Osteocyte (in vitro differentiated cells): ENCODE measurements at places on chromosomes 1 and 21. TPM values are rescaled to one million over a fixed set of nuclear protein-coding genes. Genes with fewer than 3 reads are reported as not detected.
A peak's percentile ranks its signal among the peaks of the same experiment; 100 is the strongest.

Gene CAPN2
- 271 and 278 TPM in 2 replicates for total RNA-seq

Gene SLAMF8
- not detected in 2 replicates for total RNA-seq

Gene ACBD3
- total RNA-seq = 48.0 and 48.5 TPM in 2 replicates

Gene TMEM82
- not detected in 2 replicates for total RNA-seq

DNA sequence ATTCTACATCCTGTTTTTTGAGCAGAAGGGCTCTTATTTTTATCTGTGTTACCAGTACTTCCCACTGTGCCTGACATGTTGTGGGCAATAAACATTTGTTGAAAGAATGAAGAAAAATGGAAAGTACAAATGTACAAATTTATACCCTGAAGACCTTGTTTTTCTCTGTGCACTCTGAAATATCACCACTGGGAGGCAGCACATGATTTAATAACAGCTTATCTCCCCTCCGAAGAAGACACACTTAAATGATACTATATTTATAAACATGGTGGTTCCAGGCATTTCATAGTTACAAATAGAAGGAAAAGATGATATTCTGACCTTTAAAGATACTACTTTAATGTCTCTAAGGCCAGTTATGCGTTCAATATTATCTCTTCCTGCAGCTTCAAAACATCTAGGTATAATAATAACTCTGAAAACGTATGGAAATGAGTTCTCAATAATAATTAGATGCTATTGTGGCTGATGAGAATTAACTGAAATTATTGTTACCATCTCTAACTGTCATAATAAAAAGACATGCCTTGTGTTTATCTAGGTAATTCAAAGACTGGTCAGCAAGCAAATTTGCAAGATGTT lies 12.8 kb downstream of the DYNLT5 start:
- DNase-seq = no peak
- H3K4me3 ChIP-seq = no peak overlapping the region
- H3K36me3 ChIP-seq = no peaks in the 10 kb centered on the region
- no peaks in the 10 kb centered on the region for H3K4me1 ChIP-seq
- no peaks in the 10 kb centered on the region for H3K27me3 ChIP-seq

DNA sequence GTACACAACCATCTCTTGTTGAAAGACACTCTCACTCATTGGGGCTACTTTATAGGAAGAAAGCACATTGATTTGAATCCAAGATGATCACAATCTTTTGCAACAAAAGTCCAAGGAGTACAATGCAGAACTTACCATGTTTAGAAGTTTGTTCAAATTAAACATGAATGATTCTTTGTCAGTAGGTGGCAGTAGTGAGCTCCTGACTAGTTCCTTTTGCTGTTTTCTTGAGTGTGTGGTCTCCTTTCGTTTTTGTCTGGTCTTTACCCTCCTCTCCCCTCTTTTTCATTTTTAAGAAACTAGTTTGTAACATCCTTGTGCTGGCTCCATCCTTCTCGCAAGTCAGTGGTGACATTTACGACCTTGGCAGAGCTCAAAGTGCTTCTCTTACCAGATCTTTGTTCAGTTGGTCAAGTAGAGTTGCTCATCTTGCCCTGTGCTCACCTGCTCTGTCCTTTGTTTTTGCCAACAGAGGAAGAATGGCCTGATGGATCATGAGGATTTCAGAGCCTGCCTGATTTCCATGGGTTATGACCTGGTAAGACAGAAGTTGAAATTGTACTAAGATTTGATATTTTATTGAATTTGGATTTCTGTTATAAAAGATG lies 35.7 kb upstream of the MTR start:
- H3K27ac ChIP-seq = no peak overlapping the region
- no peak for DNase-seq
- no peak overlapping the region for H3K4me3 ChIP-seq
- H3K4me1 ChIP-seq = peaks cover 2% of the 10 kb centered on the region
- H3K27me3 ChIP-seq = peaks cover 8% of the 10 kb centered on the region

DNA sequence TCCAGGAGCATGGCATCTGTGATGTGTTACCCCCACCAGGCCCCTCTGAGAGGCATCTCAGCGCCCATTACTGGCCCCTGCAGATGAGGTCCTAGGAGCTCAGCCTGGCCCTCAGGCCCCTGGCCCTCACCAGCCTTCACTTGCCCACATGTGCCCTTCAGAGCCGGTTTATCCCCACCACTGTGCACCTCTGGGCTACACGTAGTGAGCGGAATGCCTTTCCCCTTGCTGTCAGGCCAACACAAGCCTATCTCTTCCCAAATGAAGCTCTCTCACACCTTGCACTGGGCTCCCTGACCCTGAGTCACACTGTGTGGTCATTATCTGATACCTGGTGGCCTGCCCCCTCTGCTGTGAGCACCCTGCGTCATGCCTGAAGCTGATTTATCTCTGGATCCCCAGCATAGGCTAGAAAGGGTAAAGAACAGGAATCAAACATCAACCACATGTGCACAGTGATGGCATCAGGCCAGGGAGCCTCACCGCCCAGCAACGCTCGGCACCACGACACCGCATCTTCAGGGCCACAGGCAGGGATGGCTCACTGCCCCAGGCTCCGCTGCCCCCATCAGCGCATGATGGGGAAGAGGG lies 49.1 kb downstream of the GLIS1 start:
- peak overlapping the region; percentile 95 for H3K27ac ChIP-seq
- H3K36me3 ChIP-seq = peaks cover 2% of the 10 kb centered on the region
- no peak for DNase-seq
- no peaks in the 10 kb centered on the region for H3K27me3 ChIP-seq

- DNase-seq = no peak
- H3K36me3 ChIP-seq = no peaks in the 10 kb centered on the region
- no peak overlapping the region for H3K4me3 ChIP-seq
- H3K4me1 ChIP-seq = peaks cover 11% of the 10 kb centered on the region
Measured at GRCh38 chr21:35579520-35580293, 480.6 kb downstream of the SETD4 start.

GRCh38 chr1:94992161-94992560 lies 65.3 kb upstream of the CNN3 start:
- no peaks in the 10 kb centered on the region for H3K36me3 ChIP-seq
- H3K4me1 ChIP-seq = peaks cover 24% of the 10 kb centered on the region
- H3K4me3 ChIP-seq = no peak overlapping the region
- no peak overlapping the region for H3K27ac ChIP-seq
- no peak for DNase-seq
- no peaks in the 10 kb centered on the region for H3K27me3 ChIP-seq

DNA sequence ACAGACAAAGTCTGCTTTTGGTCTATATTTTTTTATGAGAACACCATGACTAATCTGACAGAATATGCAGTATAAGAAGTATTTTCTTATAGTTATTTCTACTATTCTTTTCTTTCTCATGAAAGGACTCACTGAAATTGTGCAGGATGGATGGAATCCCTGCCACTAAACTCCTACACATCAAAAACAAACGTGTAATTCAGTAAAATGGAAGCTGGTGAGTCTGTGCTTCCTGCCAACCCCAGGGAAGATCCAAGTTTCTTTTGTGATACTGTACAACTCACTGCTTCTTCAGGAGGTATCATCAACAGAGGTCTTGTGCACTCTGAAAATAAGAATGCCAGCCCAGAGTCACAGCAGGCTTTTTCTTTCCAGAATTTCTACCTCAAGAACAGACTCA lies 241.2 kb downstream of the MRPL39 start:
- H3K27me3 ChIP-seq = no peaks in the 10 kb centered on the region
- DNase-seq = no peak
- H3K27ac ChIP-seq = no peak overlapping the region
- peaks cover 9% of the 10 kb centered on the region for H3K4me1 ChIP-seq
- no peaks in the 10 kb centered on the region for H3K36me3 ChIP-seq

- no peak overlapping the region for H3K27ac ChIP-seq
- H3K4me1 ChIP-seq = peaks cover 3% of the 10 kb centered on the region
- DNase-seq = peak; percentile 49
- peaks cover 25% of the 10 kb centered on the region for H3K27me3 ChIP-seq
- no peak overlapping the region for H3K4me3 ChIP-seq
- H3K36me3 ChIP-seq = no peaks in the 10 kb centered on the region
Measured at GRCh38 chr1:162391790-162392563, 10.4 kb downstream of the C1orf226 start.

GRCh38 chr1:84298684-84299535 lies 2.6 kb upstream of the SAMD13 start:
- peak overlapping the region; percentile 91 for H3K4me3 ChIP-seq
- DNase-seq = no peak
- peaks cover 34% of the 10 kb centered on the region for H3K4me1 ChIP-seq
- H3K36me3 ChIP-seq = peaks cover 2% of the 10 kb centered on the region
- peak overlapping the region; percentile 67 for H3K27ac ChIP-seq
- H3K27me3 ChIP-seq = no peaks in the 10 kb centered on the region

DNA sequence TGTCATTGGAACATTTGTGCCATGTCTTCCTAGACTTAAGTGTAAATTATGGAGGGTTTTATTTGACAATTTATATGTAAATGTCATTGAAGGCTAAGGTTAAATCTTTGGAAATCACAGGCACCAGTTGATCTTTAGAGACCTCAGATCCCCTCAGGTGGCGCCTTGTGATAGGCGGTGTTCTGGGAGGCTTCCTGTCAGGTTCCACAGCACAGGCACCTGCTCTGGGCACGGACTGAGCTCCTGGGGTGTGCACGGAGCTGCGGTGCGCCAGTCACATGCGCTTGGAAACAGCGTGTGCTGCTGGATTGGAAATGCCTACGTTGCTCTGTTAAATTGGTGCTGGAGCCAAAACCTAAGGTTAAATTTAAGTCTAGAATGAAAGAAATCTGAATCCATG lies 12.1 kb downstream of the CD46 start:
- no peak overlapping the region for H3K4me3 ChIP-seq
- no peaks in the 10 kb centered on the region for H3K27me3 ChIP-seq
- no peak overlapping the region for H3K27ac ChIP-seq
- DNase-seq = no peak
- peaks cover 54% of the 10 kb centered on the region for H3K36me3 ChIP-seq

- peaks cover 3% of the 10 kb centered on the region for H3K27me3 ChIP-seq
- H3K27ac ChIP-seq = no peak overlapping the region
- no peak for DNase-seq
- no peaks in the 10 kb centered on the region for H3K36me3 ChIP-seq
- no peak overlapping the region for H3K4me3 ChIP-seq
- H3K4me1 ChIP-seq = peaks cover 2% of the 10 kb centered on the region
Measured at GRCh38 chr21:25409978-25410377, 197.3 kb downstream of the MRPL39 start.

GRCh38 chr1:167273027-167273800 lies 52.5 kb downstream of the POU2F1 start:
- H3K27ac ChIP-seq = no peak overlapping the region
- no peaks in the 10 kb centered on the region for H3K27me3 ChIP-seq
- H3K4me1 ChIP-seq = peaks cover 31% of the 10 kb centered on the region

- peak within 1 kb of the TSS; percentile 59 for H3K27ac ChIP-seq
- peak; percentile 94 for DNase-seq
- H3K4me1 ChIP-seq = peaks cover 43% of the 10 kb centered on the region
- H3K4me3 ChIP-seq = peak within 1 kb of the TSS; percentile 81
Measured at GRCh38 chr1:1777950-1778662, at the start of gene NADK. Gene NADK (minus strand): TSS chr1:1778470. CDS start chr1:1765406, 13,064 bp downstream.

GRCh38 chr1:192573499-192573898 lies 2.1 kb upstream of the RGS1 start:
- no peak for DNase-seq
- no peaks in the 10 kb centered on the region for H3K4me1 ChIP-seq
- peaks cover 5% of the 10 kb centered on the region for H3K36me3 ChIP-seq
- H3K27ac ChIP-seq = no peak overlapping the region

- no peaks in the 10 kb centered on the region for H3K36me3 ChIP-seq
- peak overlapping the region; percentile 31 for H3K27ac ChIP-seq
- no peaks in the 10 kb centered on the region for H3K27me3 ChIP-seq
Measured at GRCh38 chr1:65258106-65258505, 51.2 kb upstream of the DNAJC6 start.

- H3K4me3 ChIP-seq = no peak overlapping the region
- H3K36me3 ChIP-seq = no peaks in the 10 kb centered on the region
- H3K4me1 ChIP-seq = no peaks in the 10 kb centered on the region
- H3K27ac ChIP-seq = no peak overlapping the region
- peaks cover 10% of the 10 kb centered on the region for H3K27me3 ChIP-seq
- no peak for DNase-seq
Measured at GRCh38 chr1:236371083-236371482, 23.0 kb upstream of the EDARADD start.

DNA sequence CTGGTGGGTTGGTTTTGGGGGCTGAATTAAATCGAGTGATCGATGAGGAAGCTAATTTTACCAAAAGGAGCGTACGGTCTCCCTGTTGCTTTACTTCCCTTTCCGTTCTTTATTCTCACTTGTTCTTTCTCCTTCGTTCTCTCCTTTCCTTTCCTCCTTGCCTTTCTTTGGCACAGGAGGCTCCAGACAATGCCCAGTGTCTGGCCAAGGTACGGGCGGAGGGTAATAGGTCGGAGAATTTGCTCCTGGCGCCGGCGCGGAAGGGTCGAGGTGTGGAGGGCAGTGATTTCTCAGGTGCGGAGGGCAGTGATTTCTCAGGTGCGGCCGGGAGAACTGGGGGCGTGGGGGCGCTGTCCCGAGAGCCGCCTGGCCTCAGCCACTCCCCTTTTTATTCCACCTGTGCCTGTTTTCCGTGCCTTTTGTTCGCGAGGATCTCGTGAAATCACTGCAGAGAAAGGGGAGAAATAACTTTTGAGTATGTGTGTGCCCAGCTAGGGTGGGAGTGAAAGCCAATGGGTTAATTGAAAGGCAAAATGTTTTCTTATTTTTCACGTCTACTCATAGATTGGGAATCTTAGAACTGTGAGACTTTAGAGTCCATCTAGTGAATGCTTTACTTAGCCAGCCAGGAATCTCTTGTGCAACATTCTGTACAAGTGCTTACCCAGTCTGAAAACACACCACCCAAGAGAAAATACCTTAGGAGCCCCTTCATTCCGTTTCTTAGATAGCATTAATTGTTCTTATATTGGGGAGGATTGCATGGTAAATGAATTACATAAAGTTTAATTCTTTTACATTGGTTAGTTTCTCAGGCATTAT lies 1.3 kb downstream of the FNBP1L start:
- H3K4me3 ChIP-seq = peak overlapping the region; percentile 96
- peak overlapping the region; percentile 84 for H3K27ac ChIP-seq
- no peak for DNase-seq
- no peaks in the 10 kb centered on the region for H3K27me3 ChIP-seq
- no peaks in the 10 kb centered on the region for H3K36me3 ChIP-seq
- H3K4me1 ChIP-seq = peaks cover 48% of the 10 kb centered on the region

GRCh38 chr1:199551967-199552565 lies 475.4 kb upstream of the NR5A2 start:
- H3K4me3 ChIP-seq = no peak overlapping the region
- DNase-seq = no peak
- H3K36me3 ChIP-seq = no peaks in the 10 kb centered on the region
- H3K27ac ChIP-seq = no peak overlapping the region
- H3K4me1 ChIP-seq = peaks cover 8% of the 10 kb centered on the region
